ENCODE measurements at places on chromosomes 1 and 21. TPM values are rescaled to one million over a fixed set of nuclear protein-coding genes. Genes with fewer than 3 reads are reported as not detected.

GRCh38 chr21:20617130-20617529 is 381.1 kb upstream of the NCAM2 start:
- DNase-seq = no peak

GRCh38 chr1:68178821-68179490 is 53.4 kb downstream of the WLS start:
- peak; percentile 27 for DNase-seq

DNA sequence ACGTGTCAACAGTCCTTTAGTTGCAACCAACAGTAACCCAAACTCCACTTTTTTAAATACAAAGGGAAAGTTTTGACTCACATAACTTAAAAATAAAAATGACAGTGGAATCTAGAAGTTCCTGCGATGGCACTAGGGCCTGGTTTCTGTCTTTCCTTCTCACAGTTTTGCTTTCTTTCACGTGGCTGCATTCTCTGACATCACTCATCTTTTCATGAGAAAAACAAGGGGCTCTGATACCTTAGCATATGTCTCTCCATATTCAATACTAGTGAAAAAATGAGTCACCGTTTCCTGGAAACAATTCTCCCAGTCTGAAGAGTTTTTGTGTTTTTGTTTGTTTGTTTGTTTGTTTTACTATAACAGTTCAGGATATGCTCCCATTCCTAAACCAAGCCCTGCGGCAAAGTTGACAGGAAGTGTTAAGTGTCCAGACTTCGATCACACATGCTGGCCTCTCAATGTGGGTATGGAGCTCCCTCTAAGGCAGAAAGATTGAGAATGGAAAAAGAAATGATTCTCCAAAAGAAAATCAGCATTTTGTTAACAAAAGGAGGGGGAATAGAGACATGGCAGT is 483.3 kb downstream of the TTLL7 start:
- DNase-seq = no peak

DNA sequence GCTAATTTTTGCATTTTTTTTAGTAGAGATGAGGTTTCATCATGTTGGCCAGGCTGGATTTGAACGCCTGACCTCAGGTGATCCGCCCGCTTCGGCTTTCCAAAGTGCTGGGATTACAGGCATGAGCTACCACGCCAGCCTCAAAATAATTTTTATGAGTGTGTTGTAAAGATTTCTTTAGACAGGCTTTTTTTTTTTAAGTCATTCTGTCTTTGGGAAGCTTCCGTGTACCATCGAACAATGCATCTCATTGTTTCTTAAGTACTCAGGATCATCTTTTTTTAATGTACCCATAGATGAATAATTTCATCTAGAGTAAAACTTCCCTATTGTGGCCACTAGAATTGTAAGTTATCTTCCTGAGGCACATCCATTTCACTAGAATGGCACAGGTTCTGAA is 19.6 kb upstream of the SDC3 start:
- no peak for DNase-seq

GRCh38 chr1:198363625-198364151 is 176.8 kb downstream of the ATP6V1G3 start:
- no peak for DNase-seq

Gene MED8
- total RNA-seq = 33.9 TPM

Gene NECAP2
- 55.0 TPM for total RNA-seq

Gene CFHR2
- total RNA-seq = not detected

DNA sequence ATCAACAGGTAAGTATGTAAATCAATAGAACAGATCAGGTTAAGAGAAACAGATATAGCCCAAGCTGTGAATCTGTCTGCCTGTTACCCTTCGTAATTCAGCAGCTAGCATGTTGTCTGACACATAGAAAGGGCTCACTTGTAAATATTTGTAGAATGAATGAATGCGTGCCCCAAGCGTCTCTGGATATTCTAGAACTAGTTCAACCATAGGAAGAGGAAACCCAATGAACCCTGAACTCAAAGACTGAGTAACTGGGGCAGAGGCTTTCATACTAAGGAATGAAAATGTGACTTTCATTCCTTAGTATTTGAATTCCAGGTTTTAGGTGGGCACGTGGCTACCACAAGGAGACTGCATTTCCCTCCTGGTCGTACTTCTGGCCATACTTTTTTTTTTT is 60.1 kb upstream of the SMYD2 start:
- DNase-seq = no peak

Gene PCBP3
- not detected for total RNA-seq

DNA sequence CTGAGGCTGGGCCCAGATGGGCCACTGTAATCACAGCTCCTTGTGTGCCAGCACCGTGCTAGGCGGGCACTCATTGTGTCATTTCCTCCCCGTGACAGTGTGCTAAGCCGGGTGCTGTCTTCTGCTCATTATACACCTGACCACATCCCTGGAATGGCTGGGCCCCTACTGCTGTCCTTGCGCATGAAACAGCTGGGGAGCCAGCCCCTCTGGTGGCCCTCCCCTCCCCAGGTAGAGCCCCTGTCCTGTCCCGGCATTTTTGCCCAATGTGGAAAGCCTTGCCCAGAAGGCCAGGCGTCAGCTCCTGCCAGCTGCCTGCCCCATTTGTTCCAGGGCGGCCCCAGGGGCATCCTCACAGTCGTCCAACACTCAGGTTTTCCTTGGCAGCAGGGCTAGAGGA is 107.4 kb upstream of the CASZ1 start:
- no peak for DNase-seq

GRCh38 chr1:51192213-51192843 is 43.7 kb upstream of the RNF11 start:
- DNase-seq = peak; percentile 81

Gene TSTD1
- 139 TPM for total RNA-seq

DNA sequence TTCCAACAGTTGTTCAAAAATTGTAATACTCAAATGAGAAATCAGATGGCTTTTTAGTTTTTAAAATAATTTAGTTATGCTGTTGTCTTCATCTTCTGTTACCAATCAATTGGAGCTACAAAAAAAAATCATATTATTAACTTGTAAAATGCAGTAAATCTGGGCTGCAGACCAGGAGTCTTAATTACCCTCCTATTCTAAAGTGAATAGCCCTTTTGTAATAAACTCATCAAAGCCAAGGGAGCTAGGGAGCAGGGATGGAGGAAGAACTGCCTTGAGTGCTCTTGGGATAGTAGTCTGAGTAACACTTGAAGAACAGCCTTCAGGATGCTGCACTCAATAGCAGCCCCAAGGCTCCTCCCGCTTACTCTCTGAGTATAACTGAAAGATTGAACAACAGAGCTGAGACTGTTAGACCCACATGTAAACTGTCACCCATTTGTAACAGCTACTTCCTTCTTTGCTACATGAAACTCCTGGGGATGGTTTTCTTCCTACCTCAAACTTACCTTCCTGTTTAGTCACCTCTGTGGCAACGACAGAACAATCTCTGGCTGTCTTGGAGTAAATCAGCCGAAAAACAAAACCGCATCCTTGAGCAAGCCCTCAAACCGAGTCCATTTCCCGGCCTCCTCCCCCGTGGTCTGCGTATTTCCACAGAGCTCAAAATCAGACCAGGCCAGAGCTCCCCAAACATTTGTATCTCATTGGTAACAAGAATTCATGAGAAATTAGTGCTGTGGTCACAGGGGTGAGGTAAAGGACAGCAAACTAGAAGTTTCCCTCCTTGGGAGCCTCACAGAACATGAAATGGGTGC is 55.9 kb downstream of the CD58 start:
- DNase-seq = no peak

Gene SPRR5
- total RNA-seq = not detected

- peak; percentile 66 for DNase-seq
Measured at GRCh38 chr1:31412732-31413404, at the start of gene SERINC2. SERINC2 (plus strand) TSS chr1:31413213; CDS start chr1:31413266, 53 bp downstream.

DNA sequence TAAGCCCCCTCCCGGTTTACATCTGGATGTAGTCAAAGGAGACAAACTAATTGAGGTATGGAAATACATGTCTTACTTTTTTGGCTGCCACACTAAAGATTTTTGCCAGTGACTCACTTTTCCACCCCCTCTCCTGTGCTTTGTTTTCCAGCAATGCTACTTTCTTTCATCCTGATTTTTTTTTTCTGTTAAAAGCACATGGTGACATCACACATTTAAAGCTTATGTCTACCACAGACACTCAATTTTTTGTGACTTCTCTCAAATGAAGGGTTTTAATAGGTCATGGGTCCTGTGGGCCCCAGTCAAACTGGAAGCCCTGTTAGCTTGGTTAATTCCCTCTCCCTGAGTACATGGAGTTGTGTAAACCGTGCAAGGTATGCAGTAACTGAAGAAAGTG is 2.2 kb downstream of the PPP1R8 start:
- DNase-seq = no peak

DNA sequence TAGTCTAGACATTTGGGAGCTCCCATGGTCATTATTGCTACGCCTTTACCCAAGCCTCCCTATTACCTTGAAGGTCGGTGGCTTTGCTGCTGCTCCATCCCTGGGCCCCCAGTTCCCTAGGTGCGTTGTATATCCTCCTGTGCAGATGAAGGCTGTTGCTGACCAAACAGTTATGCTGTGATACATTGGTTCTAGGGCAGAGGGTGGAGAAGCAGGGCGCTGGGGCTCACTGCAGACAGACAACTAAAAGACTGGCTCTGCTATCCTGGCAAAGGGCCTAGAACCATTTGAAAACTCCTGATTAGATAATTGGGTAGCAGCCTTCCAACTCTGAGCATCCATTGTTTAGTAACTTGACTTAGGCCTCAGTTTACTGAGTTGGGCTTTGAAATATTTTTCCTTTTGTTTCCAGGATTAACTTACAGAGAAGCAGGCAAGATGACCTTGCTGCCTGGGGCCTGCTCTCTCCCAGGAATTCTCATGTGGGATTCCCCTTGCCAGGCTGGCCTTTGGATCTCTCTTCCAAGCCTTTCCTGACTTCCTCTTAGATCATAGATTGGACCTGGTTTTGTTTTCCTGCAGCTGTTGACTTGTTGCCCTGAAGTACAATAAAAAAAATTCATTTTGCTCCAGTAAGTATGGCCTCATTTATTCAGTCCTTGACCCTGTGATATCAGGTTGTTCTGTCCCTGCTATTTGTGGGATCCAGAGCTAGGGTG is 15.5 kb downstream of the CHI3L2 start:
- DNase-seq = no peak

GRCh38 chr1:13730751-13731482 is 30.9 kb downstream of the PRDM2 start:
- no peak for DNase-seq
